ENCODE measurements at places on chromosomes 7 and 10.

DNA sequence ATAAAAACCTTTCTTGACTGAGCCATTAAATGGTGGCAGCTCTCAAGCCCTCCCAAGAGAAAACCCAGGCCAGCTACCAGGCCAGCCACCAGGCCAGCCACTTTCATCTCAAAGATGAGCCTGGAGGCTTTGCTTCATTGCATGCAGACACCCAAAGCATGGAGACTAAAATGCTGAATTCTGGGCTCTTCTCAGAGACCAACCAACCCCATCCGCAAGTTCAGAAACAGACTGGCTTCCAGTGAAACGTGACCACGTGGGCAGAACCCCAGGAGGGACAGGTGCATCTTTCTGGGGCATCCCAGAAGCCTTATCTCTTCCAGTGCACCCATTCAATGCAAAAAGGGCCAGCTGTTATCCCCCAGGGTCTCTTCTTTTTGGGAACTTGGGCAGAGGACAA is 20.9 kb downstream of the CHST15 start:
- no peak for DNase-seq

GRCh38 chr10:78178940-78179339 is 145.3 kb downstream of the RPS24 start:
- DNase-seq: no peak

- DNase-seq: no peak
Observed at GRCh38 chr7:151051108-151051507, 2.8 kb downstream of the ASIC3 start.

- no peak for DNase-seq
Observed at GRCh38 chr7:82221152-82221674, 222.4 kb downstream of the CACNA2D1 start.

GRCh38 chr10:107103174-107104025 is 61.1 kb downstream of the SORCS1 start:
- no peak for DNase-seq

GRCh38 chr10:75773231-75773780 is 341.9 kb downstream of the LRMDA start:
- DNase-seq: no peak

GRCh38 chr10:62457598-62457997 is 83.4 kb downstream of the ZNF365 start:
- no peak for DNase-seq

DNA sequence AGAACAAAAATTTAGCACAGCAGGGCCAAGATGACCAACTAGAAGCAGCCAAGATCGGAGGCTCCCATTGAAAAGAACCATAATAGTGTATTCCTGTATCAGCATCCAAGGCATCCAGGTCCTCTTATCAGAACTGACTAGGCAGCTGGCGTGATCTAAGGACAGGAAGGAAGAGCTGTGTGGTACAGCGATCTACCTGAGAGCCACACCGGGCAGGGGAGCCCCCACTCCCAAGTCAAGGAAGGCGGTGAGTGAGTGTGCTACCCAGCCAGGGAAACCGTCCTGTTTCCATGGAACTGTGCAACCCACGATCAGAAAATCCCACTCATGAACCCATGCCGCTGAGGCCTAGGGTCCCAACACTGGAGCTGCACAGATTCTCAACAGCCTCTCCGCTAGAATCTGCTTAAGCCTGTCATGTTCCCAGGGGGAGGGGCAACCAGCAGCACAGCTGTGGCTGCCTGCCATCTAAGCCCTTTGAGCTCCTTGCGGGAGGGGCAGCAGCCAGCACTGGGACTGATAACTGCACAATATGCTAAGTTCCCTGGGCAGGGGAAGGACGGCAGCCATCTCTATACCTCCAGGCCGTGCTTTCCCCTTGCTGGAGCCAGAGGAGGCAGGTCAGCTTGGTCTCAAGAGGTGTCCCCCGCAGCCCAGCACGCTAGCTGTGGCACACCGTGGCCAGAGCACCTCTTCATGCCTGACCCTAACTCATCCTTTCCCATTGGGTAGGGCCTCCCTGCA is 213.0 kb upstream of the SMIM30 start:
- peak; percentile 41 for DNase-seq

- no peak for DNase-seq
Observed at GRCh38 chr7:35723011-35723410, 28.1 kb upstream of the HERPUD2 start.

DNA sequence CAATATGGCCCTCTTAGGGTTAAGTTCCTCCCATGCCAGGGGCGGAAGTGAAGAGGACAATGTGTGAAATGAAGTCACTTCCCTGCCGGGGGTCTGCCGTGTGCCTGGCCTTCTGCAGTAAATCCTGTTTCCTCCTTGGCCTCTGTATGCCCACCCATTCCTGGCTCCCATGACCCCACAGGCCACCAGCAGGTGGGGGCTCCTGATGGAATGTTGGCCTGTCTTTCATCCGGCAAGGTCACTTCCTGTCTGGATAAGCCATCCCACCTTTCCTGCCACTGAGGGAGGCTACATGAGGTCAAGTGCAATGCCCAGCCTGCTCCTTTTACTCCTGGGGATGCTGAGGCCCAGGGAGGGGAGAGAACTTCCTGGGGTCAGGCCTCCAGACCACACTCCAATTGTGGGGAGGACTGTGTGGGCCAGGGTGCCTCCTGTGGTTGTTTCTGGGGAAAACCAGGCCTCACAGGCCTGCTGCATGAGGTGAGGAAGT is 22.3 kb downstream of the PALD1 start:
- no peak for DNase-seq

GRCh38 chr10:110083884-110084283 is 76.1 kb downstream of the ADD3 start:
- no peak for DNase-seq

DNA sequence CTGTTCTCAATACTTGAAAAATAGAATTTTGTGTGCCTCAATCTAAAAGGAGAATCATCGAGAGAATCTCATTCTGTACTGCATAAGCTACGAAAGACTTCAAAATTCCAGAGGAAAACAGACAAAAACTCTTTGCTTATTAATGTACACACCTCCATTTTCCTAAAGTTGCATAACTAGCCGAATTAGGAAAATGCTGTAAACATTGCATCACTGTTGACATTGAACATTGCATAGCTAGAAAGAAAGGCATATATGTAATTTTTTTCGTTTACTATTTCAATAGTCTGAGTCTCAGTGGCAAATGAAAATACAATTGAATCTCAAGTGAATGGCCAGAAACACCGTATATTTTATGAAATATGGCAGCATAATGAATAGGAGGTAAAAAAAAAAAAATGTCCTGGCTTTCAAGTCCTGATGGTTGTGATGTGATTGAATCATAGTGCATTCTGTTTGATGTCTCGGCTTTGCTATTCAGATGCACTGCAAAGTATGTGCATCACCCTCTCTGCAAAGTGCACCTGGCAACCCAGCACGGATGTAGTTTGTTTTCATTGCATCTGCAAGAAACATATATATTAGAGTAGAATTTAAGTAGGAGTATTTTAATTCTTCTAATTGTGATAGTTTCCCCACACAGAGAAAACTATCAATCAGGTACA is 196.7 kb downstream of the VTI1A start:
- DNase-seq: no peak

- DNase-seq: no peak
Observed at GRCh38 chr7:55569797-55570196, 2.5 kb downstream of the VOPP1 start.

GRCh38 chr7:110852156-110852940 is 238.6 kb upstream of the LRRN3 start:
- DNase-seq: no peak

GRCh38 chr10:66695046-66695445 is 230.8 kb upstream of the LRRTM3 start:
- DNase-seq: no peak

- no peak for DNase-seq
Observed at GRCh38 chr7:106678795-106679152, 17.8 kb upstream of the CCDC71L start.

- no peak for DNase-seq
Observed at GRCh38 chr7:46756996-46757395, 824.9 kb downstream of the TNS3 start.

DNA sequence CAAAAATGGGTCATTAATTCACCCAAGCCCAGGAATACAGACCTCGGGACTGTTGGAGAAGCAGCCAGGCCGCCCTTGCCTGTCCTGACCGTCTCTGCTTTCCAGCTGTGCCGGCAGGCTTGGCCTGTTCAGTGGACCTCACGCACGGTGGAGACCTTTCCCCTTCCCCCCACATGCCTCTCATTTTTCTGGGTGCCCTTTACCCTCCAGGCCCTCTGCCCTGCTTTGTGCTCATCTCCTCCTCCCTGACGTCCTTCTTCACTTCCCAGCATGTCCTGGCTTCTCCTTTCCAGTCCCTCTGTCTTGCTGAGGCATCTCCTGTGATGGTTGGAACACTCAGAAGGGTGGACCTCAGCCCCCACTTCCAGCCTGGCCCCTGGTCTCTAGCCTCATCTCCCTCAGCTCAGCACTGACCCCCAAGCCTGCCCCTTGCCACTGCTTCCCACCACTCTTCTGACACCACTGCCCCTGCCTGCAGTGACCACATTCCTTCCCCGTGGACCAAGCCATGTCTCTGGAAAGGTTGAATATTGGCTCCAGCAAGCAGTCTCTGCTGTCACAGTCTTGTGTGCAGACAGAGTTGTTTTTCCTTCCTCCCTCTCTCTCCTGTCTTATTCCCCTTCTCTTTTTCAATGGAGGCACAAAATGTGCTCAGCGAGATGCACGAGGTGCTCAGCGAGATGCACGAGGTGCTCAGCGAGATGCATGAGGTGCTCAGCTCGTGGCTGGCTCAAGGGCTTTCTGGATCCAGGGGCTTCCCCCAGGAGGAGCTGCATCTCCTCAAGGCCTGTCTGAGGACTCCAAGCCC is 14.9 kb downstream of the BAG3 start:
- DNase-seq: no peak

GRCh38 chr10:126394948-126395347 is 6.7 kb upstream of the ADAM12 start:
- DNase-seq: no peak

DNA sequence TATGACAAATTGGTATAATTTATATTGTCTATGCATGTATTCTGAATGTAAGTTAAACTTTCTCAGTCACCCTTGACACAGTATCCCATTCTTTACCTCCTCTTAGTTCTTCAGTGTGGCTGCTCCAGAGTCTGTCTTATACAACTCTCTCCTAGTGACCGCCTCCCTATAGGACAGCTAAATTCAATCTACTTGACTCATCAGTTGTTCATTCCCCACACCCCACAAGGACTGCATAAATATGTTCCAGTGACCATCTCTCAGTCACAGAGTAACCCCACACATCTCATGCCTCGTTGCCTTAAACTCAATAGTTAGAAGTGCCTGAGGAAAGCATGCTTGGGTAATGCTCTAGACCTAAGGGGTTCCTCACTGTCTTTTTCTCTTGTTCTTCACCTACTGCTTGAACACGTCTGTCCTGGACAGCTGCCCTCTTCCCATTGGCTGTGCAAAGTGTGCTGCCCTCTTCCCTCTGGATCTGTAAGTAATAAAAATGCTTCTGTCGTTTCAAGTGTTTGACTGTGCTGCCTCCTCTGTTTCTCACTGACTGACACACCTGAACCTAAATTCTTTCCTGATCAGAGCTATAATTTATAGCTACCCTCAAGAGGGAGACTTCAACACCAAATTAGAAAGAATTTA is 494.6 kb upstream of the GRM3 start:
- DNase-seq: no peak

DNA sequence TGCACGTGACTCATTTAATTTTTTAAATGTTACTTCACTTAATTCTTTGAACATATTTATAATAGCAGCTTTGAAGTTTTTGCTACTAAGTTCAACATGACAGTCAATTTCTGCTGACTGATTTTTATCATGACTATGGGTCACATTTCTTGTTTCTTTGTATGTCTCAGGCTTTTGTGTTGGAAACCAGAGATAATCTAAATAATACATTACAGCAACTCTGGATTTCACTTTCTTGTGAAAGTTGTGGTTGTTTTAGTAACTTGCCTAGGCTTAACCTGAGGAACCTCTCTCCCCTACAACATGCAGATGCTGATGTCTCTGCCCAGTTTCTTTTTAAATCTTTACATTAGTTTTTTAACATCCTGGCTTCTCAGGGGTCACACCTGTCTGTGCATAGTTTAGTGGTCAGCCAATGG is 180.8 kb downstream of the CCDC71L start:
- no peak for DNase-seq

DNA sequence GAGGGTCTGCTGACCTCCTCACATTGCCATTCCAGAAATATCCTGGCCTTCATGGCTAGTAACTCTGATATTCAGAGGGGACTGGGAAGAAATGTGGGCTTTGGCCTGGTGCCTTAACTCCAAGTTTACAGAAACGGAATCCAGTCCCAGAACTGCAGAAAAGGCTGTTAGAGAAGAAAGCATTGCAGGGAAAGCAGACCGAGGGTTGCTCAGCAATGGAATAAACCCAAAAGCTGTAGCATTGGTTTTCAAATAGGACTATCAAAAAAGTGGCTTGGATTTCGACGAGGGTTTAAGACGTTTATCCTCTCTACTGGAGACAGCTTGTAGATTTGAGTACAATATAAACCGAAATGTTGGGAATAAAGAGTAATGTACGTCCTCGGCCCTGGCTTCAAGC is 425.8 kb upstream of the FOXK1 start:
- DNase-seq: no peak

DNA sequence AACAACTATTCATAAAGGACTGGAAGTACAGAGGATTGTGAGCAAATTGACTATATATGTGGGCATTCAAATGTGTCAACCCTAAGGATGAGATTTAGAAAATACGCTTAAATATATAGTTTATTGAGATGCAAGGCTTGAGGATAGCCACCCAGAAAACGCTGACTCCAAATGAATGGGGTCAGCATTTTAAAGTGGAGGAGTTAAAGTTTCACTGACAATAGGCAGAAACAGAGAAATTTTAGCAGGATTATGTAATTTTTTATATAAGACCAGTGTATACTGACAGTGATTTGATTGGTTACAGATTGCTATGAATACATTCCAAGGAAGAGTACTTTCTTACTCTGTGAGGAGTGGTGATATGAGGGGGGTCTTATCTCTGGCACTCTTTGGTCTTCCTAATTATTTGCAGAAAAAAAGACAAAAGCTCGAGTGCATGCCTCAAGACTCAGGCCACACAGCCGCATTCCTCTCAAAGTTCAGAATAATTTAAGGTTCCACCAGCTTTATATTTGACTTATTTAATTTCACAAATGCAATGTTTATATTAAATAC is 38.6 kb upstream of the ARL4A start:
- DNase-seq: no peak

GRCh38 chr10:4234661-4235060 is 449.7 kb upstream of the KLF6 start:
- no peak for DNase-seq

DNA sequence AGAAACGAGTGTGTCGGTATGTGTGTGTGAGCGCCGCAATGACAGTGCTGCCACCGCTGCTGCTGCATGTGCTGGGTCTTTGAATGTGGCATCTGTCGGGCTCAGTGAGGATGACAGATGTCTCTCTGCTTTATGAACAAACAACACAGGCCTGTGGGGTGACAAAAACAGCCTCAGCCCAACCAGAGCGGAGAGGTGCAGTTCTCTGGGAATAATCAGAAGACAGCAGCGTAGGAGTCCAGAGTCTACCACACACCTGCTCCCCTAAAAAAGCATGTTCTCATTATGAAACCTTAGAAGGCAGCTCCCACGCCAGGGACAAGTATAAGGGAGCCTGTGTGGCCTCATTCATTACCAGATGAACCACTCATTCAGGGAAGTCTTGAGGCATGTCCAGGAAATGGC is 278.3 kb downstream of the KCNMA1 start:
- no peak for DNase-seq

- DNase-seq: no peak
Observed at GRCh38 chr10:124248056-124249045, 155.0 kb upstream of the CHST15 start.
